ENCODE measurements at places on chromosomes 5 and 9.
A peak's percentile ranks its signal among the peaks of the same experiment; 100 is the strongest.

DNA sequence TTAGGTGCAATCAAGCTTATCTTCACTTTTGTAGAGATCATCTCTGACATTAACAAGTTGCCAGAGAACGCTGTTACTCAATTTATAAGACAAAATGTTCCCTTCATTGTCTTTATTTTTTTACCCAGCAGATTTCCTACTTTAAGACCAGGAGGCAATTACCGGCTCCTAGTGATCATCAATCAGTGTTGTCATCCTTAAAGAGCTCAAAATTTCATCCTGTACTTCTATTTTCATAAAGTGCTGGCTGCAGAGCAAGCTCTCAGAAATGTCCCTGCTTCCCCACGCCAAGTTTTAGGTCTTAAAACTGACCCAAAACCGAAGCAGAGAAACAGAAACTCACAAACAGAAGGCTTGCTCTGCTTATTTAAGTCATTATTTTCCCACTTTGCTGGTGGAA, 82.9 kb downstream of the PJA2 start:
- no peak for DNase-seq

DNA sequence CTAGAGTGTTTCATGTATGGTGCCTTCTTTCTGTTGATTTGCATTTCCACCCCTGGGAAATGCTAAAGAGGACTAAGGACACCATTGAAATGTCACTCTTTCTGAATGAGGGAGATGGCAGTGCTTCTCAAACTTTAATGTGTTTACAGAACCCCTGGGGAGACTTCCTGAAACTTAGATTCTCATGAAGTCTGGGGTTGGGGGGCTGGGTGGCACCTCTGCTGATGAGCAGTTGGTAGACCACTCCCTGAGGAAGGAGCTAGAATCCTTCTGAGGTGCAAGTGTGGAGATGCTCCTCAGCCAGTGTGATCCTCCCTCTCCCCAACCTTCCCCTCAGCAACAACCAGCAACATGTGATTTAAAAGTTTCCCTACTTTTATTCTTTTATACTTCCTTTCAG, 546.8 kb downstream of the LRRC70 start:
- DNase-seq: no peak

DNA sequence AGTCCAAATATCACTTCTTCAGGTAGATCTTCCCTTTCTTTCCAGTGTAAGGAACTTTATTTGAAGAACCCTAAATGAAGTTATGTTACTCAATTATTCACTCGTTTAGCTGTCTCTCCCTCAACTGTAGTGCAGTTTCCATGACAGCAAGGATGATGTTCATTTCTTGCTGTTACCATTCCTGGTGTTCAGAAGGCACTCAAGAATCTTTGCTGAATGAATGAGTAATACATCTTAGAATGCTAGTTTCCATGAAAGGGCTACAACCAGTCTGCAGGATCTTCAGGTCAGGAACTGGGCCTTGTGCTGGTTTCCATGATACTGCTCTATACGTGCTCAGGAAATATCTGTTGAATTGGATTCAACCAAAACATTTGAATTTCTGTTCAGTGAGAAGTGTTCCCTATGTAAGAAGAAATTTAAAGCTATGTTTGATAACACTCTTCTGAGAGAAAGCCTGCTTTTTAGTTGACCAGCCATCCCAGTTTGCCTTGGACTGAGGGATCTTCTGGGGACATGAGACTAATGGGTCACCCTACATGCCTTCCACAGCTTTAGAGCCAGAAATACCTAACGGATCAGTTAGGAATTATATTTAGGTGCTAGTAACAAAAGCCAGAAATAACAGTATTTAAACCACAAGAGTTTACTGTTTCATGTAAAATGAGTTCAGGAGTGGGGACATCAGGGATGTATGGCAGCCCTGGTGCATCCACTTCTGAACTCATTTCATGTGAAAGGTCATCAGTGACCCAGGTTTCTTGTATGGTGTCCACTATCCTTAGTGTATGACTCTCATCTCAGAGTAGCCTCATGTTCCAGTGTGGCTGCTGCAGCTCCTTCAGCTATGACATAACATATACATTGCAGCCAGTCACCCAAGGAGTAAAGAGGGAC, 500.1 kb upstream of the SGCD start:
- DNase-seq: no peak

DNA sequence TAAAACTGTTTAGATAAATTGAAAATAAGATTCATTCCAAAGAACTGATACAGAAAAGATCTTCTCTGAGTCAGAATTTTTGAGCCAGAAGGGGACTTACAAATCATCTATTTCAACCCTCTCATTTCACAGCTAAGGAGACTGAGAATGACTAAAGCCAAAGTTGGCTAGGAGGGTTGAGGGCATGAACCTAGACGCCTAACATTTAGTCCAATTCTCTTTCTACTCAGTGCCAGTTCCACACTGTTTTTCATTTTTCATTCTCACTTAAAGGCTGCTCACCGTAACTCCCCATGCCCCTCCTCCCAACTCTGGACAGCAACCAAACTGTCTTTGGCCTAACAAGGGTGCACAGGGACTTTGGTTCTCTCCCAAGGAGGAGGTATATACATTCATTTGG, 364.0 kb downstream of the NDUFS4 start:
- DNase-seq: no peak

DNA sequence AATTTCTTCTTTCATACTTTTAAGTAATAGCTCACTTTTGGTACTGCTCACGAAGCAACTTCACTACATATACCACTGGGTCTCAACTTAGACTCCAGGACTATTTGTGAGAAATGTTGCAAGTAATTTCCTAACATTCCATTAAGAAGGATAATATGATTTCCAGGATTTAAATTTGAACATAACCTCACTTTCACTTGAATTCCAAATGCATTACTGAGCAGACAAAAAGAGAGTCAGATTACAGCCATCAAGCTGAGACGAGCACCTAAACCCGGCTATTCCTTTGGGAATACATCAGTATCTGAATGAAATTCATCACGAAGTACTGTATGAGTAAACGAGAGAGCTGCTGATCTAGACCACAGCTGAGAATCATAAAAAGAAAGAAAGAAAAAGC, 47.3 kb downstream of the LIFR start:
- no peak for DNase-seq

DNA sequence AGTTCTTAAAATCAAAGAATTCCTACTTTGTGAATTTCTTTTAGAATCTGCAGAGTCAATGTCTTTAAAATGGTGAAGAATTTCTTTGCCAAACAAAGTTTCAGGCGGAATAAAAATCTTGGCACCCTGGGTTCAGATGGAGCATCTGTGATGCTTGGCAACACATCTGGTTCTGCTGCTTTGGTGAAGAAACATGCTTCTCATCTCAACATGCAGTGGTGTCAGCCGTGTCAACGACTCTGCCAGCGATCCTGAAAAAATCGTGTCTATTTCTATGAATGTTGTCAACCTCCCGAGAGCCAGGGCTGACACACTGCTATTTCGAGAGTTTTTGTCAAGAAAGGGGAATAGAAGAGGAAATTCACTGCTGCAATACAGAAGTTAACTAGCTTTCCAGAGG, 151.5 kb downstream of the SLF1 start:
- DNase-seq: no peak

DNA sequence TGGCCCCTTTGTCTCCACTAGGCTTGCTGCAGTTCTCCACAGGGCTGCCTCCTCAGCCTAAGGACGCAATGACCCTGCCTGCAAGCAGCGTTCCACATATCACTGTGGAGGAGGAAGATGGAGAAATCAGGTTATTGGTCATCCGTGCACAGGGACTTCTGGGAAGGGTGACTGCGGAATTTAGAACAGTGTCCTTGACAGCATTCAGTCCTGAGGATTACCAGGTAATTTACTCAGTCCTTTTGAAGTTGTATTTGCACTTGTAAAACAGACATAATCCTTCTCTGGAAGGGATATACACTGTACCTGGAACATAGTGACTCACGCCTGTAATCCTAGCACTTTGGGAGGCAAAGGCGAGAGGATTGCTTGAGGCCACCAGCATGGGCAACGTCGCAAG, 116.6 kb downstream of the ADGRV1 start:
- no peak for DNase-seq

GRCh38 chr5:123471385-123471784, 40.6 kb upstream of the CSNK1G3 start:
- no peak for DNase-seq

GRCh38 chr9:82116556-82116955, 128.0 kb downstream of the SPATA31D1 start:
- DNase-seq: peak; percentile 47

GRCh38 chr5:132267166-132267739, 9.8 kb downstream of the PDLIM4 start:
- no peak for DNase-seq

DNA sequence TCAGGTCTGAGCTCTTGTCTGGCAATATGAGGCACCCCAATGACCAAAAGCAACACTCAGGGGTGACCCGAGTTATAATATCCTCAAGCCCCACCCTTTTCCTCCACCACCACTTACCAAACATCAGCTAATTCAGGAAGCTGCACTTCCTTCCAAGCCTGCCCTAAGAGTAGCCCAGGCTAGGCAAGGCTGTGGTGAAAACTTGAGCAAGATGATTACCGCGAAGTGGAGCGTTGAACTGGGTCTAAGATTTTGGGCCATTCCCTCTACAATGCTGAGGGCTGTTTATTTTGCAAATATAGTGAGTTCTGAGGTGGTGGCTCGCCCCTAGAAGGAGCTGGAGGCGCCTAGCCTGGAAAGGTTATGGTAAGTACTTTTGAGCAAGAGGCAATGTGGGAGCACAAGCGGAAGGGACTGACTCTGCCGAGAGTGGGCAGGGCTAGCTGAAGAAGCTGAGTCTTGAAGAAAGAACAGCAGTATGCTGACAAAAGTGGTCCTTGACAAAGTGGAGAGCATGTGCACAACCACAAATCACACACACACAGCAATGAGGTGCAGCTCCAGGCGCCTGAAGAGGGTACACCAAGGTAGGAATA, at the start of gene HK3:
Gene HK3, minus strand, starts transcription at position 51 of the 596 bp plus-strand sequence. CDS start 3,187 bp downstream, outside the sequence.
- DNase-seq: no peak

DNA sequence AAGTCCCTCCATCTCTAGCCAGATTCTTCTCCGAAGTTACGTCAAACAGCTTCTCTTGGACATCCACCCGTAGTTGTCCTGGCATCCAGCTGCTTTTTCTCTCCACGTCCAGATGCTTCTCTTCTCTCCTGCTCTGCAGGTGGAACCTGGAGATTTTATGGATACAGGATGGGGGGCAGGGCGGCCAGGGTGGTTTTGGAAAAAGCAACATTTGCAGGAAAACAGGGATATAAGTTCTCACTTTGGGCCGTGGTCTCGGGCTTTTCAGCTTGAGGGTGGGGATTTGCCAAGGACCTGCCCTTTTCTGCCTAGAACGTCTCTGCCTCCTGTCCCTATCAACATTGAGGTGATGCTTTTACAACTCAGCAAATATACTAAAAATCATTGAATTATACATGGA, 1941.6 kb upstream of the C9orf72 start:
- DNase-seq: no peak

GRCh38 chr5:134515801-134516200, 9.7 kb upstream of the JADE2 start:
- no peak for DNase-seq

GRCh38 chr9:114417511-114417910, 29.7 kb upstream of the AKNA start:
- no peak for DNase-seq

DNA sequence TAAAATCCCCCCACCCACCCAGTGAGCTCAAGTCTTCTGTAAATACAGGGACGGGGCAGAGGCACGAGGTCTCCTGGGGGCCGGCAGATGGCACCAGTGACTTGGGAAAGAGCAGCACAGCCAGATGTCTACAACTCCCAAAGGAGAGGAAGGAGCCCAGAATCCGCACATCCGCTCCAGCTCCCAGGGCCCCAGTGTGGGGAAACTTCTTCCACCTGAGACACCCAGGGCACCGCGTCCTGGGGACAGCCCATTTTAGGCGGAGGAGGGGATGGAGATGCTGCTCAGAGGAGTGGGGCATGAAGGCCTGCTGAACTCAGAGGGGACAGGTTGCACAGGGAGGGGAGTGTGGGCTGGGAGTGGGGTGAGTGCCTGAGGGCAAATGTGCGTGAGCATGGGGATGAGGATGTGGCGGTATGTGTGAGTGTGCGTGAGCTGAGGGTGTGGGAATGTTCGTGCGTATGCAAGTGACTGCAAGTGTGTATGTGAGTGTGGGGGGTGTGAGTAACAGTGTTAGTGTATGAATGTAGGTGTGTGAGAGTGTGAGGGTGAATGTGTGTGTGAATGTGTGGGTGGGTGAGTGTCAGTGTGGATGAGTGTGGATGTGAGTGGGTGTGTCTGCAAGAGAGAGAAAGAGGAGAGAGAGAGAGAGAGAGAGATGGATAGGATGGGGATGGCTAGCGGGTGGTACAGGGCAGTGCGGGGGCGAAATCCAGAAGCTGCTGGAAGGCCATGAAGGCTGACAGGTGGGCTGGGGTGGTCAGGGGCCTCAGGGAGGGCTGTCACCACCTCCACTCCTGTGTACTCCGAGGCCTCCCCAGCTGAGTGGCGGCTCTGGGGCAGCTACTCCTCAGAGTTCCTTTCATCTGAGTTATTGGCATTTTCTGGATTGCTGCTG, 63.5 kb downstream of the DUSP1 start:
- peak; percentile 85 for DNase-seq

DNA sequence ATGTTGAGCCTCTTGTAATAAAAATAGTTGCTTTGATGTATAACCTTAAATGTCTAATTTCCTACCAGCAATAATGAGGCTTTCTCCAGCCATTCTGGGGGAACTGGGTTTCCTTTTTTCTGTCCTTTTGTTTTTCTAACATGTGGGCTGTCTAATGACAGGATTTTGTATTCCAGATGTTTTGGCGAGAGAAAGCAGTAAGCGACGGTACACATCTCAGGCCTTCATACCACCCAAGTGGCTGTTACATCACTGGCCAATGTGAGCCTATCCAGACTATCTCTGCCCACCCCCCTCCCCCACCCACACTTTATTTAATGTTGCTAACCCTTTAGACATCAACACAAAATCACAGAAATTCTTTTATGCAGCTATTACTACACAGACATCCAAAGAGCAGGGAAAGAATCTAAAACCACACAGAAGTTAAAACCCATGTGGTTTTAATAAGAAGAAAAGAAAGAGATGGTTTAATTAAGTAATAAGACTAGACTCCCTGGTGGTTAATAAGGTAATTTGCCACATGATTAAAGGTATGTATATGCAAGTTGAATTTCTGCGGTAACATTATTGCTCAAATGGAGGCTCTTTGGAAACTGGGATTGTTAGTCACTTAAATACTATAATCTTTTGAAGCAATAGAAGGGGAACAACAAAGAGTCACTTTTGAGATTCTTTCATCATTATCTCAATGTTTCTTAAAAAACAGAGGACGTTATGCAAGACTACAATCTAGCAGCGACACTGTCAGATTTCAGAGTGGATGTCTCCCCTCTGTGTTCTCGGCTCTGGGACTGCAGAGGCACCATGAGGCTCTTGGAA, 365.1 kb downstream of the ENC1 start:
- DNase-seq: peak; percentile 28

DNA sequence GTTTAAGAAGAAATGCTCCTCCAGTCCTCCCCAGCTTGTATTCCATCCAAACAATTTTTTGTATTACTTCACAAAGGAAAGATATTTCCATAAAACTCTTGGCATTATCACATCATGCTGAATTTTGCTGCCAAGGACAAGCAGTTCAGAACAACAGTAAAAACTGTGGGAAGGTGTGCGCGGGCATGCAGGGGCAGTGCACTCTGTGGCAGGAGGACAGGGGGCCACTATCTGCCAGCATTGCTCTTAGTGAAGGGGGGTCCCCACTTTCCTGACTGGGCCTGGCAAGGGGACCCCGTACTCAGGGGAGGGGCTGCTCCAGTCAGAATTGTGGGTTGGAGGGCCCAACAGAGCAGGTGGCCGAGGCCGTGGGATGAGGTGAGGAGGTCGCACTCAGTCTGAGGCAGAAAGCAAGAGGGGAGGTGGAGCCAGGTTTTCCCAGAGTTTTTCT, 32.8 kb downstream of the ANGPTL2 start:
- DNase-seq: no peak

Data from eye (tissue), 1 donor.